Skin of body (tissue), 3 donors: ENCODE measurements at places on chromosomes 11 and 22. TPM values are rescaled to one million over a fixed set of nuclear protein-coding genes. Genes with fewer than 3 reads are reported as not detected.

The DDX25 gene
- 0.20 TPM for total RNA-seq

The GTPBP1 gene
- 42.4 TPM for total RNA-seq

The OR8J3 gene
- total RNA-seq = not detected

The TEX54 gene
- not detected for total RNA-seq

The PLAAT2 gene
- total RNA-seq = not detected

The LRRC75B gene
- 6.2 TPM for total RNA-seq

The INS gene
- not detected for total RNA-seq

The UCP2 gene
- total RNA-seq = 22.9 TPM

The UPK3A gene
- total RNA-seq = not detected

- DNase-seq = no peak
Measured at GRCh38 chr11:118524757-118525470, 2.4 kb upstream of the TTC36 start.

- no peak for DNase-seq
Measured at GRCh38 chr22:28023774-28024173, 104.7 kb upstream of the PITPNB start.

- DNase-seq = no peak
Measured at GRCh38 chr22:44423556-44424358, 74.3 kb downstream of the RTL6 start.

DNA sequence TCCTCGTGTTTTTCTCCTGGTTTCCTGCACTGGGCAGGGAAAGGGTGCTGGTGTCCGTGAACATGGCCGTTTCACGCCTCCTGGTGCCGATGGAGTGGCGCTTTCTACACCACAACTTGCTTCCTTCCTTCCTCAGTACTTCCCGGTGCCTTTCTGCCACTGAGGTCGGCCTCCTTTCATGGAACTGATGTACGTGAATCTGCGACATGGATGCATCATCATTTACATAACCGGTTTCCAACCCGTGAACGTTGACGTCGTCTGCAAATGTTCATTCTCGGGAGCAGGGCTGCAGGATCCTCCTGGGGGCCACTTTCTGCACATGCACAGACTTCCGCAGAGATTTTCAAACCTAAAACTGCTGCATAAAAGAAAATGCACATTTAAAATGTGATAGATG is 474.4 kb downstream of the BRD1 start:
- no peak for DNase-seq

GRCh38 chr22:49825944-49826602 is 1.6 kb downstream of the BRD1 start:
- DNase-seq = no peak
